ENCODE measurements at places on chromosomes 1 and 21. TPM values are rescaled to one million over a fixed set of nuclear protein-coding genes. Genes with fewer than 3 reads are reported as not detected.

- no peak overlapping the region for H3K27ac ChIP-seq
- no peak for DNase-seq
- H3K4me1 ChIP-seq, result no peaks in the 10 kb centered on the region
- no peak overlapping the region for H3K4me3 ChIP-seq
- no peaks in the 10 kb centered on the region for H3K36me3 ChIP-seq
Observed at GRCh38 chr1:119359730-119360129, 8.9 kb upstream of the HAO2 start.

DNA sequence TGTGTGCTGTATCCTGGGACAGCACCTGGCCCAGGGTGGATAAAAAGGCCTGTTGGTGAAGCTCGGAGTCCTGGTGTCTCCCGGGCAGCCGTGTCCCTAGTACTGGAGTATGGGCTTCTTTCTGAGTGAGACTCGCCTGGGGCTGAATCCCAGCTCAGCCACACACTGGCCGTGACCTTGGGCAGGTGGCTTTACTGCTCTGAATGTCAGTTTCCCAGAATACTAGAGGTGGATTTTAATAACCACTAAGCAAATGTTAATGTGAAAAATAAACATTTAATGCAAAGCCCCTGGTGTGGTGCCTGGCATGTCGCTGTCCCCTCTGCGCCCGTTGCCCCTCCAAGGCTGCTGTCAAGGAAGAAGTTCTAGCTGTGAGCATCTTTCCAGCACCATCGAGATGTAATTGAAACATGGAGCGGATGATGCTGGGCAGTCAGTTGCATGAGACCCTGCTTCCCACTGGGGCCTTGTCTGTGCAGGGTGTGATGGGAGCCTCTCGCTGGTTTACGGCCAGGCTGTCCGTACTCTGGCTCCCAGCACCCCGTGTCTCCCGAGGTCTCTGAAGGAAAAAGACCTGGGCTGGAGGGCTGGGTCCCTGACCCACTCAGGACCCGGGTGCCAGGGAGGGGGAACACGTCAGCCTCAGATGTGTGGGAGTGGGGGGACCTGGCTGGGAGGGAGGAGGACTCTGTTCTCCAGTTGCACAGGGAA lies 527.8 kb downstream of the MATN1 start:
- no peak overlapping the region for H3K27ac ChIP-seq
- no peak overlapping the region for H3K4me3 ChIP-seq
- H3K27me3 ChIP-seq, result peaks cover 77% of the 10 kb centered on the region
- no peak for DNase-seq
- no peaks in the 10 kb centered on the region for H3K36me3 ChIP-seq

DNA sequence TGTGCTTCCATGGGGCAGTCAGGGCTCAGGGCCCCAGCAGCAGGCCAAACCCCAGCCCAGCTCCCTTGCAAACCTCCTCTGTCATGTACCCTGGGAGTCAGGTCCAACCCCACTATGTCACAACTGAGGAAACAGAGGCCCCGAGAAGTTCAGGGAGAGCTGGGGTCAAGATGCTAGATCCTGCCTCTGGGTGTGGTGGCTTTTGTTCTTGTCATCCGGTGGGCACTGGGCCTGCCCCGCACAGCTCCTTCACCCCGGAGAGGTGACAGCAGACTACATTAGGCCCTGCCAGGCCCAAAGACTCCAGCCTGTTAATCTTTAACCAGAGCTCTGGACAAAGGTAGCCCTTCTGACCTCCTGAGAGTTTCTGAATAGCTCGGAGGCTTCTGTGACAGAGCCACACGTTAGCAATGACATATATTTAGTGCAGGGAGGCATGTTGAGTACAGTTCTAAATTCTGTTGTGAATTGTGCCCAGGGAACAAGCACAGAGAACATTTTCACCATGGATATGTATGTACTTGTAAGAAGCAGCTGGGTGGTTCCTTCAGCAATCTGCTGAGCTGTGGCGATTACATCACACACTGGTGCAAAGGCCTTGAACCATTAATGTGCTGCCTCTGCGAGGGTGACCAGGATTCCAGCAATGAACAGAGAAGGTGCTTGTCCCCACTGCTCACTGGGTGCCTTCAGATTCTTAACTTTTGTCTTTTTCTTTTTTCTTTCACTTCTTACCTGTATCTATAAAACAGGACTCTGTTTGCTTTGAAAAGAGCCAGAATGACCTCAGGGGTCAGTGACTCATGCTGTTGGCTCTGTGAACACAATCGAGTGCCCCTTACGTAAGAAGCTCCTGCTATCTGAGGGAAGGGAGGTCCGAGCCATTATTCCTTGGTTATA lies 102.8 kb downstream of the RHOU start:
- peaks cover 19% of the 10 kb centered on the region for H3K4me1 ChIP-seq
- H3K36me3 ChIP-seq, result no peaks in the 10 kb centered on the region
- no peak for DNase-seq
- no peak overlapping the region for H3K4me3 ChIP-seq
- H3K27me3 ChIP-seq, result peaks cover 19% of the 10 kb centered on the region

- no peak overlapping the region for H3K4me3 ChIP-seq
- H3K4me1 ChIP-seq, result peaks cover 48% of the 10 kb centered on the region
- DNase-seq, result no peak
- H3K36me3 ChIP-seq, result peaks cover 22% of the 10 kb centered on the region
Observed at GRCh38 chr1:11279152-11279551, 6.2 kb downstream of the UBIAD1 start.

GRCh38 chr1:207402744-207403143 lies 51.4 kb upstream of the CR2 start:
- DNase-seq, result no peak
- no peak overlapping the region for H3K4me3 ChIP-seq
- H3K27ac ChIP-seq, result no peak overlapping the region
- H3K4me1 ChIP-seq, result no peaks in the 10 kb centered on the region

- no peak overlapping the region for H3K4me3 ChIP-seq
- no peak overlapping the region for H3K27ac ChIP-seq
- no peaks in the 10 kb centered on the region for H3K36me3 ChIP-seq
- no peak for DNase-seq
Observed at GRCh38 chr1:89276690-89277089, 4.0 kb upstream of the GBP5 start.

- H3K27me3 ChIP-seq, result no peaks in the 10 kb centered on the region
- no peak overlapping the region for H3K4me3 ChIP-seq
- DNase-seq, result no peak
- H3K4me1 ChIP-seq, result peaks cover 19% of the 10 kb centered on the region
Observed at GRCh38 chr1:67441739-67442281, 11.6 kb upstream of the SERBP1 start.

DNA sequence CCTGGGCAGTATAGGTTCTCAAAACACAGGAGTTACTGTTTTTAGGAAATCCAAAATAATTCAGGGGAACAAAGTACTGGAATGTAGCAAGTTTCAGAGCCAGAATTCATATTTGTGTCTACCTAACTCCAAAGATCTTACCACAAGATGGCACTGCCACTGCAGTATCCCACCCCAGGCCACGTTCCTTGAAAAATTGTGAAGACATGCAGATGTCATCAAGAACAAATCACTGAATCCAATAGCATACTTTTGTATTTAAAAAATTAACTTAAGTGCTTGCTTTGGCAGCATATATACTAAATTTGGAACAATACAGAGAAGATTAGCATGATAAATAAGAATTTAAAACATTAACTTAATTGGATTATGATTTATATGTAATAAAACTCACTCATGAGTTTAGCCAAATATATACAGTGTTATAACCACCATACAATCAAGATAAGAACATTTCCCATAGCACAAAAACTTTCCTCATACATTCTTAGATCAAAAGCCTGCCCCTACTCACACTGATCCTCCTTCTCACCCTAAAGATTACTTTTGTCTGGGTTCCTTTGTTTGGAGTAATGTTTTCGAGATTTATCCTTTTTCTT lies 209.9 kb downstream of the FAF1 start:
- DNase-seq, result no peak
- no peaks in the 10 kb centered on the region for H3K4me1 ChIP-seq
- no peak overlapping the region for H3K4me3 ChIP-seq

GRCh38 chr1:115765091-115765490 lies 3.4 kb downstream of the CASQ2 start:
- H3K27me3 ChIP-seq, result no peaks in the 10 kb centered on the region
- H3K4me3 ChIP-seq, result peak overlapping the region; percentile 67
- H3K27ac ChIP-seq, result no peak overlapping the region
- H3K4me1 ChIP-seq, result peaks cover 55% of the 10 kb centered on the region

DNA sequence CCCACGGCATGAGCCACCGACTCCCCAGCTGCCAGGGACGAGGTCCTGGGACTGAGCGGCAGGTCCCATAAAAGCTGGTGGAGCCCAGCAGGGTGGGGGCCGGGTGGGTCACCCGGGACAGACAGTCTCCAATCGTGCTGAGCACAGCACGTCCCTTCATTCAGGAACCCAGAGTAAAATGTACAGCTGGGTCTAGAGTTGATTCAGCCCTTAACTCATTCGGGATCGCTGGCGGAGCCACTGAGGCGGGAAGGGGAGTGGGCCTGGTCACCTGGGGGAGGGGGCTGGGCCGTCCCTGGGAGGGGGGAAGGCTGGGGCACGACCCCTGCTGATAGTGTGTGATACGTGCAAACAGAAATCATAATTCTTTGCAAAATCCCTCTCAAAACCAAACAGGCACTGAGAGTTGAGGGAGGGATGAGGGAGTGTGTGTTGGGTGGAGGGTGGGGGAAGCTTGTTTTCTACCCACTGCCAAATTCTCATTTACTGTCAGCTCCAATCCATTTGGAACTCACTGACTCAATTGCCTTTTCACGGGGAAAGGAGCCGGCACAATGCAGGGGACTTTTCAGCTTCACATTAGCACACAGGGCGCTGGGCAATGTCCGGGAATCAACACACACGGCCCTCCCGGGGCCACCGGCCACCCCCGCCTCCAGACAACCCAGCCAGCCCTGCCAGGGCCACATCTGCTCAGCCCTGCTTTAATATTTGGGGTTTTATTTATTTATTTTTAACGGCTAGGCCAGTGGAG lies 13.8 kb downstream of the CASZ1 start:
- no peaks in the 10 kb centered on the region for H3K36me3 ChIP-seq
- H3K27me3 ChIP-seq, result peaks cover 7% of the 10 kb centered on the region
- H3K4me3 ChIP-seq, result no peak overlapping the region
- no peak for DNase-seq
- H3K4me1 ChIP-seq, result peaks cover 90% of the 10 kb centered on the region
- no peak overlapping the region for H3K27ac ChIP-seq

GRCh38 chr1:184624051-184624450 lies 130.6 kb downstream of the EDEM3 start:
- peak overlapping the region; percentile 93 for H3K27ac ChIP-seq
- no peak for DNase-seq
- peaks cover 80% of the 10 kb centered on the region for H3K4me1 ChIP-seq
- no peak overlapping the region for H3K4me3 ChIP-seq

DNA sequence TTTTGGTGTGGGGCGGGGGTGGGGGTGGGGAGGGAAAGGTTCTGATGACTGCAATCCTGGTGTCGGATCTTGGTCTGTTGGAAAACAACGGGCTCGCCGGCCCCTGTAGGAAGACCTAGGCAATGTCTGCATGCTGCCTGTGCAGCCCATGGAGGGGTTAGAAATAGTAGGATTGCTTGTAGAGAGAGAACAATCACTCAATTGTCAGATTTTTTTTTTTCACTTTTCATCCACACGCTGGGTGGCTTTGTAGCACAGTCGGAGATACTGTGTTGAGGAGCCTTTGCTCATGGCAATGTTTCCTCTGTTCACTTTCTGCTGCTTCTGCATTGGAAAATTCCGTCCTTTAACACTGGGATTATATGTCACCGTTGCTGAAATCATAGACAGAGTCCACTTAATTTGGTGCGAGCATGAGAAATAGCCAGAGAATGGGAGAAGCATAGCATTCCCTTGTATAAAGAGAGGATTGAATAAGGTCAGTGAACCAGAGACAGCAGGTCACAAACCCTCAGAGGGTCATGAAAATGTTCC lies 107.5 kb downstream of the MRPS6 start:
- H3K4me1 ChIP-seq, result peaks cover 6% of the 10 kb centered on the region
- peak overlapping the region; percentile 34 for H3K4me3 ChIP-seq
- H3K27me3 ChIP-seq, result no peaks in the 10 kb centered on the region
- peak overlapping the region; percentile 66 for H3K27ac ChIP-seq
- H3K36me3 ChIP-seq, result no peaks in the 10 kb centered on the region
- no peak for DNase-seq

DNA sequence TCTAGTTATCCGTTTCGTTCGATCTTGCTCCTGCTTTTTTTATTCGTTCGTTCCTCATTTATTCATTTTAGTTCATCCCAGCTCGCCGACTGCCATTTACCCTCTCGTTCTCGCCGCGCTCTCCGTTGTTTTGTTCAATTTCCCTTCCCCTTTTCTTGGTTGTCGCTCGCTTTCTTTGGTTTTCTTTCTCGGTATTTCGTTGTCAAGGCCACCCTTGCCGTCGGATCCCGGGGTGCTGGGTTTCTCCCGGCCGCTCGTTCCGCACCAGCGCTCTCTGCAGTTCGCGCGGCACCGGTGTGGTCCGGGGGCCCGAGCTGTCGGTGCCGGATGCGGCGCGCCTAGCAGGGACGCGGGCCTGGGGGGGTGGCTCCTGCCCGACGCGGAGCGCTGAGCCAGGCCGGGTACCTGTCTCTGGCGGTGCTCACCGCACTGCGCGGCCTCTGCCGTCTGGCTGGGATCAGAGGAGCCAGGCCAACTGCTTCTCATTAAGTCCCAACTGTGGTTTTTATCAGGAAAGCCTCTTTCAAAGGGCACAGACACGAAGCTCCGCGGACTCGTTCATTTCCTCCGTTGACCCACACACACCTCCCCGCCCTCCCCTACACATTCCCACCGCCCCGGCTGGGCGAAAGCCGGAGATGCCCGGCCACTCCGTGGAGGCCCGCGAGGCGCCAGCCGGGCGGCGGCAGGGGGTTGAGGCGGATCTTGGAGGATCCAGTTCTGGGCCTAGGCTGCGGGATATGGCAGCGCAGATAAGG lies 1.6 kb downstream of the ALX3 start:
- H3K4me1 ChIP-seq, result peaks cover 28% of the 10 kb centered on the region
- DNase-seq, result no peak
- no peaks in the 10 kb centered on the region for H3K36me3 ChIP-seq
- no peak overlapping the region for H3K27ac ChIP-seq
- H3K4me3 ChIP-seq, result peak overlapping the region; percentile 58

GRCh38 chr1:38296047-38296446 lies 249.5 kb upstream of the POU3F1 start:
- H3K4me1 ChIP-seq, result no peaks in the 10 kb centered on the region
- H3K4me3 ChIP-seq, result no peak overlapping the region
- H3K27me3 ChIP-seq, result peaks cover 89% of the 10 kb centered on the region
- no peak overlapping the region for H3K27ac ChIP-seq

DNA sequence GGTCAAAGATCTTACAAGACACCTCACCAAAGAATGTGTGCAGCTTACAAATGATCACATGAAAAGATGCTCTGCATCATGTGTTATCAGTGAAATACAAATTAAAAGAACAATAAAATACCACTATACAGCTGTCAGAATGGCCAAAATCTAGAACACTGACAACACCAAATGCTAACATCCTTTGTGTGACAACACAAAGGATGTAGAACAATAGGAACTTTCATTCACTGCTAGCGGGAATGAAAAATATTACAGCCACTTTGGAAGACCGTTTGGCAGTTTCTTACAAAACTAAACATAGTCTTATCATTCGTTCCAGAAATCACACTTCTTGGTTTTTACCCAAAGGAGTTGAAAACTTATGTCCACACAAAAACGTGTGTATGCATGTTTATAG lies 20.6 kb upstream of the SELP start:
- H3K4me1 ChIP-seq, result no peaks in the 10 kb centered on the region
- H3K4me3 ChIP-seq, result no peak overlapping the region
- no peak for DNase-seq
- no peaks in the 10 kb centered on the region for H3K36me3 ChIP-seq
- peaks cover 58% of the 10 kb centered on the region for H3K27me3 ChIP-seq

The CITED4 gene
- total RNA-seq, result 24.4 TPM

The CPLANE2 gene
- 9.7 TPM for total RNA-seq

The GJA9 gene
- total RNA-seq, result not detected

The PLPP3 gene
- 101 TPM for total RNA-seq
